HT1080 (cell line): ENCODE measurements at places on chromosomes 5 and 9.

DNA sequence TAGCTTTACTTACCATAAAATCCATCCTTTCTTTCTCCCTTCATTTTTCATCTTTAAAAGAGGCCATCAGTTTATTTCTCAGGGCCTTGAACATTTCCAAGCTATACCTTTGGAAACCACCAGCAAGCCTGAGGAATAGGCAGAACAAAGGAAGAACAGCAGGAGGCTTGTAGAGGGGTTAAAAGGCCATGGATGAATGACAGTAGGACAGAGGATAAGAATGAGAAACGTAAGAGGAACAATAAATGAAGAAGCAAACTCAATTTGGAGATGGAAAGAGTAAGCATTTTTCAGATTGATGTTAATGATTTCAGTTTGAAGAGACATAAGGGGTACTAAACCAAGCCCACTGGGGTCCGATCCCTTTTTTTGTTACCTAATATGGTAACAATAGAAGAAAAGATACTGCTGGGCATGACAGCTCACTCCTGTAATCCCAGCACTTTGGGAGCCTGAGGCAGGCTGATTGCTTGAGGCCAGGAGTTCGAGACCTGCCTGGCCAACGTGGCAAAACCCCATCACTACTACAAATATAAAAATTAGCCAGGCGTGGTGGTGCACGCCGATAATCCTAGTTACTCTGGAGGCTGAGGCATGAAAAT, 106.6 kb upstream of the NMUR2 start:
- DNase-seq: no peak

GRCh38 chr5:109971968-109972367, 282.2 kb downstream of the MAN2A1 start:
- DNase-seq: no peak

GRCh38 chr5:73666891-73667290, 40.9 kb downstream of the ARHGEF28 start:
- no peak for DNase-seq

DNA sequence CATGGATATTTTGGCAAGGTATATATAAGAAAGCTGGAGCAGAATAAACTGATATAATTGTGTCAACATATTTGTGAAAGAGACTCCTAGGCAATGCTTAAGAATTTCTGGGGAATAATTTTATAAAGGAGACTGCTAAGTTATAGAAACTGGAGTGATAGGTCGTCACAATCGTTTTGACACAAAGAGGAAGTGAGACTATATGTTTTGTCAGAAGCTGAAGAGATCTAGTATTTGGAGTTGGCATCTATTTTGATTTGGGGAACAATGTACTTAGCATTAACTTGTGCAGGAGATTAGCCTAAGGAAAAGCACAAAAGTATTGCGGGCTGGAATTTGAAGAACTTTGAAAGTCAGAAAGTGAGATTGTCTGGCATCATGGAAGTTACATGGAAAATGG, 582.5 kb downstream of the TAF11L14 start:
- DNase-seq: no peak

- no peak for DNase-seq
These were observed 14.0 kb downstream of the IRX2 start for GRCh38 chr5:2737273-2738155.

DNA sequence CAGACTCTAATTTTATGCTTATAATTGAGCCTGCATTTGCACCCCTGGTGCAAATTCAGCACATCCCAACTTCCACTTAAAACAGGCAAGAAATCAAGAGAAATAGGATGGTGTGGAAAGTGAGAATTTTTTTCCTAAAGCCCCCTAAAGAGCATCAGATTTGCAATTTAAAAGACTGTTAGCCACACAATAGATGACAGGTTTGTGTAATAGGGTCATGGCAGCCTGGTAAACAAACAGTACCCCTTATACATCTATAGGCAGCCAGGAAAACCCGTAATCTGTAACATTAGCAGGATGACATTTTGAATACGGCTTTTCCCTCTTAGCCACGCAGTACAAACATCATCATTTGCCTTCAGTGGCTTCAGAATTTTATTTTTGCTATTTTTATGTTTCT, 17.2 kb downstream of the EBF1 start:
- no peak for DNase-seq

GRCh38 chr5:14678773-14679334, 14.3 kb downstream of the OTULIN start:
- no peak for DNase-seq

DNA sequence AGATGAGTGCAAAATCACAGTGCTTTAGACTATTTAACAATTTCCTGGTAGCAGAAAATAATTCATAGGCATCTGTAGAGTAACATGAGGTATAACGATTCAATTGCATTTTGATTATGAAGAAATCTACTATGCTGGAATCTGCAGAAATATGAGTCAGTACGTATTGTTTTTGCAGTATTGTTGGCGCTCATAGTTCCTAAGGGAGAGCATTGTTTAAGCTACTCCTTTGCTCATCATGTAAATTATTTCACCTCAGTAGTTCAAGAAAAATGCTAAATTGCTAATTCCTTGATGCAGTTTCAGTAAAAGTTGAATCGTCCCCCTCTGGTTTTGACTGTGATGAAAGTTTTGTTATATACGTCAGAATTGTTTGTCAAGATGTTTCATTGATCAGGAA, 458.4 kb downstream of the HINT1 start:
- no peak for DNase-seq

- no peak for DNase-seq
These were observed 126.8 kb upstream of the PTPN3 start for GRCh38 chr9:109624896-109625295.

DNA sequence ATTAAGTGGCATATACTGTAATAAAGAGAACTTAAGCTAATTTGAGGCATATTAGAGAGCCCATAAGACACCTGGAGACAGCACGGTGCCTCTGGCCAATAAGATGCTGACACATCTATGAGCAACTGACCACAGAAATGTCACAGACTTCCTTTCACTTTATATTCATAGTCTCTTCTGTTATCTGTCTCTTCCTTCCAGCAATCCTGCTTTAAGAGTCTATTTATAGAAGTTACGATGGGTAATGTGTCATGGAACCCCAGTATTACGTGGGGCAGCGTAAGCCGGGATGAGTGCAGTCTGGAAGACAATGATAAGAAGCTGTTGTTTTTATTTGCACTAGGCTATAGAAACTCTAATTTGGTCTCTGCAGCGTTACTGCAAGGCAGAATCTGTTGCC, 136.8 kb downstream of the CFAP90 start:
- DNase-seq: peak; percentile 77
